Right lung (tissue), 10 donors: ENCODE measurements at places on chromosomes 4 and X. TPM values are rescaled to one million over a fixed set of nuclear protein-coding genes. Genes with fewer than 3 reads are reported as not detected.

Gene RAB40A
- 4.1 TPM for polyA plus RNA-seq

GRCh38 chrX:107738768-107739167 lies 36.8 kb downstream of the TSC22D3 start:
- DNase-seq = no peak

DNA sequence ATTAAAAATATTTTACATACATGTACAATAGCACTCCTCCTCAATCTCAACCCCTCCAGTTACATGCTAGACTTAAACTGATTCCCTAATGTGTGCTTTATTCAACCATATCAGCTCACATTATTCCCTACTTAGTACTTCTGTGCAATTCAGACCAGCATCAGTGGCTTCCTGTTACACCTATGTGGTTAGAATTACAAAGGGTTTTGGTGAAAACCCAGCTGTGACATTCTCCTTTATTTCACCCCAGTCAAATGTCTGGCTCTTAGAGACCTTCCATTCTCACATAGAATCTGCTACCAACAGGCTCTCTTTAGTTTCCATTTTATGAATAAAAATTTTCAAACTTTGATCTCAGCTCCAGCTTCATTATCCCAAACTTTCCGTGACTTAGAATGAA lies 85.2 kb upstream of the SLC7A11 start:
- no peak for DNase-seq

DNA sequence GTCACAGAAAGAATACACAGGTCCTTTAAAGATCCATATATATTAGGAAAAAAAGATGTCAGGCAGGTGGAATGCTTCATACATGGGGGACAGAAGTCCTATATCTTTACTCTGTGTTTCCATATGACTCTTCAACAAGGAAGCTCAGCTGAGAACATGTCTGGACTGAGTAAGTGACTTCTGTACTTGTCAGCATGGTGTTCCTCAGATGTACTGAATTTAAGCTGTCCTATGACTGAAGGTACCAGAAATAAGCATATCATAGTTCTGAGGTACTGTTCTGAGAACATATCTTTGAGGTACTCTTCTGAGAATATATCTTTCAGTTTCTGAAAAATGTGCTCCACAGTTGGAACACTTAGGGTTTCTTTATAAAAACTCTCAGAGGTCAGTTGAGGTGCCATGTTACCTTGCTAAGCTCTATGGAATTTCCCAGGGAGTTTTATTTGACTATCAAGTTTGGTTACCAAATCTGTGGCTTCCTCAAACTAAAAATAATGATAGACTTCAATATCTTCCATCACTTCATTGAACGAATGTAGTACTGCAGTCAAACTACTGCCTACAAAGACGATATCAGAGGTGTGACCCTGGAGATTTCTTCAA lies 597.2 kb upstream of the GNPDA2 start:
- DNase-seq = no peak

- no peak for DNase-seq
Measured at GRCh38 chr4:123598331-123598730, 201.7 kb downstream of the SPRY1 start.

GRCh38 chrX:65127842-65128241 lies 151.6 kb upstream of the ZC4H2 start:
- no peak for DNase-seq

DNA sequence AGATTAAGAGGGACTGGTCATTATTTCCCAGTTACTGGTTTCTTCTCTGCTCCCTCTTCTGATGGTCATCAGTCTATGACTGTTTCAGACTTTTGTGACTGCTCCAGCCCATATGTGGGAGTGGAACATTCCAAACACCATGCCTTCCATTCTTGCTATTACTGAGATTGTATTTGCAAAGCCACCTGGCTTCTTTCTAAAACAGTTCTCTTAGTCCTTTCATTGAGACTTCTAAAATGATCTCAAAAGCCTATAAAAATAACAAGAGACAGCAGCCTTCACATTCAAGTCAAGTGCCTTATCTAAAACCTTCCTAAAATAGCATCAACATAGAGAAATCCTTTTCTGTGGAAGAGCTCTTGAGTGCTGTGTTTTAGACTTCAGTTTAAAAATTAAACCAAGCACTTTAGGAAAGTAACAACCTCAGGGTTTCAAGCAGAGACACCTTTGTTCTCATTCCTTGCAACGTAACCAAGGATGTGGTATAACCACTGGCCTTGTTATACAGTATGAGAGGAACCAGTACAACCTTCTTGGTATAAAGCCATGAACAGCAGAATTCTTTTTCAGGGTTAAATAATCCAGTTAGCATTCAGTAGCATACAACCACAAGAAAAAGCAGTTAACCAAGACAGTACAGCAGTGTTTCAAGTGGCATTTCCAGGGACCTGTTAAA lies 97.1 kb downstream of the NFKB1 start:
- DNase-seq = no peak

Gene NXT2
- 21.2 TPM for polyA plus RNA-seq

DNA sequence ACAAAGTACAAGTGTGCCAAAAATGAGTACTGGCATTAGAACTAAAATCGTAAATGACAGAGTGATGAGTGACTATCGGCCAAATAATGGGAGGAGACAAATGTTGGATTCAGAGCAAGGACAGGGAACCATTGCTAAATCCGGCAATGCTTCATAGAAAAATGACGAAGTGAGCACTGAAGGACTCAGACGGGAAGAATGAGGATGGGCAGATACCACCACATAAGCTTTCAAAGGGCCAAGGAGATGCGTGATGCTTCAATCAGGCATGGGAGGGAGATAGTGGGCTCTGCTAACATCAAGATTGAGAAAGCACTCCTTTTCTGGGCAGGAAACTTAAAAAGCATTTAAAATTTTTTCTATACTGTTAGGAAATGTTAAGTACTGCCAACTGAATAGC lies 21.6 kb downstream of the RBBP7 start:
- peak; percentile 24 for DNase-seq

GRCh38 chr4:76535603-76536372 lies 100.8 kb downstream of the SHROOM3 start:
- no peak for DNase-seq

- DNase-seq = no peak
Measured at GRCh38 chr4:1361431-1361830, 14.4 kb downstream of the UVSSA start.

DNA sequence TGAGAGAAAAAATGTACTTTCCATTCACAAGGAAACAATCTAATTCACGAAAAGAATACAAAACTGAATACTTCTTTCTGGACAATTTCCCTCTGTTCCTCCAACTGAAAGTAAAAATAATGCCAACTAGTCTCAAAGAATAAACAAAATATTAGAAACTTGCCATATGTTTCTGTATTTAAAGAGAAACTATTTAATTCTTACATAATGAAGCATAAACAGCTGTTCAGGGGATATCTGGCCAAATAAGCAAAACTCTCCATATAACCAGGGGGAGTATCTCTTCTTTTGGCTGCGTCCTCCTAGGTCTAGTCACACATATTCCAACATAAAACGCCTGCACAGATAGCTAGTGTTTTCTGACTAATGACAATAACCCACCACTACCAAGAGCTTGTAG lies 805 bp downstream of the GATB start:
- DNase-seq = peak; percentile 42

- no peak for DNase-seq
Measured at GRCh38 chr4:107931775-107932321, 499 bp downstream of the CYP2U1 start.

DNA sequence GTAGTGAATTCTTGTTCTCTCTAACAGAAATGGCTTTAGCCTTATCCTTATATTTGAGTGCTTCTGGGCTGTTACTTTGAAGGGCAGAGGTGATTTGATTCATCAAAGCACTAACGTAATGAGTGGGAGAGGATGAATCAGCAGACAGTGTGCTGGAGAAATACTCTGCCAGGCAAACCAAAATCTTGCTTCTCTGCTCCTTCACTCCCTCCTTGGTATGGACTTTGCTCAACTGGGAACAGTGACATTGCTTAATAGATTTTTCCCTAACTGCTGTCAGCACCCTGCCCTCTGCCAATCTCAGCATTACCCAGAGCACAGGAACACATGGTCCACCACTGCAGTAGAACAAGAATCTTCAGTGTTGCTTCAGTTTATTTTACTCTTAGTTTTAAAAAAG lies 56.0 kb downstream of the PDLIM5 start:
- DNase-seq = no peak

GRCh38 chr4:83172371-83172770 lies 57.8 kb upstream of the PLAC8 start:
- DNase-seq = no peak

DNA sequence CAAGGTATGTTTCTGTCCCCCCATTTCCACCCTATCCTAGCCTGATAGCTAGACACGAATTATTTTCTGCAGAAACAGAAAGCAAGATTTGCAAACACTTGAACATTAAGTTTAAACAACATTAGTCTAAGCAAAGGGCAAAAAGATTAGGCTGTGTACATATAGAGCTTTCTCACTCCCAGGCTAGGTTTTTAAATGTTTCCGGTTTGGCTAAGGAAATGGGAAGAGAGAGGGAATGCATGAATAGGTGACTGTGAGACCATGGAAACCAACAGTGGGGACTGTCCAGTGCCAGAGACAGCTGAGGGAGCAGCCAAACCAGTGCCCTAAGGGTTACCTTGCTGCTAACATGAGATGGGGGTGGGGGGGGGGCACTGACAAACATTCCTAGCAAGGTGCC lies 242.7 kb downstream of the SCFD2 start:
- DNase-seq = no peak

GRCh38 chr4:40305328-40306170 lies 29.6 kb upstream of the CHRNA9 start:
- DNase-seq = no peak

Gene C4orf50
- 0.03 TPM for polyA plus RNA-seq

DNA sequence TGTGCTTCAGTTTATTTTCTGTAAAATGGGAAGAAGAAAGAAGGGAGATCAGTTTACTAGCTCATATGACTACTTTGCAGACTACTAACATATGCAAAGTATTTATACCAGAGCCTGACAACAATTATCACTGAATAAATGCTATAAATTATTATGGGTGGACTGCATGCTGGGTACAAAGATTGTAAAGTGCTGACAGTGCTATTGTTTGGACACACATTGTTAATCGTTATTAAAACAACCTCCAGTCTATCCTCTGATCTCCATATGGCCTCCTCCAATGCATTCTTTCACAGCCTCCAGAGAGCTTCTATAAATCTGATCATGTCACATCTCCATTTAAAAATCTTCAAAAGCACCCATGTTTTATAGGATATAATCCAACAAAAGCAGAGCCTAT lies 90.1 kb upstream of the HS3ST1 start:
- DNase-seq = no peak

DNA sequence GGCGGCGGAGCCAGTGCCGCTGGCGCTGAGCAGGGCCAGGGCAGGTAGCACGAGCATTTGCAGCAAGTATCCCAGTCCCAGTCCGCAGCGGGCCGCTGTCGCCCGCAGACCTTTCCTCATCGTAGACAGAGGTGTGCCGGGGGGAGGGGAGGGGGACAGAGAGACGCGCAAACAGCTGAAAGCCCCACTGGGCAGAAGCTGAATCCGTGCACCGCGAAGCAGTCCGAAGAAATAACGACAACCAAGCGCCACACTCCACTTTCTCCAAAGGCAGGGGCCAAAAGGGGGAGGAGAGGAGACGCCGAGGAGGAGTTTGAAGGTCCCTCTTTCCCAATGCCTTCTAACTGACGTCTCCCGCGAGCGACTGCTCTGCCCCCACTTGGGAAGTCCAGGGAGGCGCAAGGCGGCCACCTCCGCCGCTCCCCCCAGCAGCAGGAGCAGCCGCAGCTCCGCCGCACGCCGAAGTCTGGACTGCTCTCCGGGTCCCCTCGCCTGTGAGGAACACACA lies at the start of gene UNC5C:
Gene UNC5C, minus strand, starts transcription at position 236 of the 508 bp plus-strand sequence.
- DNase-seq = peak; percentile 91

DNA sequence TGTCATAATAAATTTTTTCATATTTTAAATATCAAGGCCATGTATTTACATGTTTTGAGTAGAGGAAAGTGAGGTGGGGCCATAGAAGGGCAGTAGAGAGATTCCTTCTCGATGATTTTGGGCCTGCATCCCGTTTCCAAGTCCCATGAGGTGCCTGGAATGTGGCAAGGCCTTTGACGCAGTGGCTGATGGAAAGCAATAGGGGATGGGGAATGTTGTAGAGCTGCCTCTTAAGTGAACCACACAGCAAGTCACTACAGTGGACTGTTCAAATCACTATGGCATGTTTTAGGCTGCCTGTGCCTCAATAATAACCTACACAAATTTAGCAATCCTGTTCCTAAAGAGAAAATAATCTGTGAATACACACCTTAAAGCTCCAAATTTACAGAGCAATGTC lies 48.3 kb downstream of the ANXA5 start:
- DNase-seq = no peak

DNA sequence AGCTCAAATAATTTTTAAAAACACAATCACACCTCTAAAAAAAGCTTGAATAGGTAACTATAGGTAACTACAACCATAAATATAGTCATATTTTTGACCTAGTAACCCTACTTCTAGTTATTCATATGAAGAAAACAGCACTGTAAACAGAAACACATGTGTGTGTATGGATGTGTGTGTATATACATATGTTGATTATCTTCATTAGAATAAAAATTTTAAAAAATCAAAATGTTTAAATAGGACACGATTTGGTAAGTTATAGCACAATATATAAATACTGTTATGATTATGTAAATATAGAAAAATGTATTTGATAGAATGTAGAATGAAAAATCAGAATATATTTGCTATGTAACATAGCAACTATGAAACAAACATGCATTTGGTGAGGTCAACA lies 258.1 kb upstream of the GK2 start:
- no peak for DNase-seq

Gene APELA
- polyA plus RNA-seq = 0.19 TPM

DNA sequence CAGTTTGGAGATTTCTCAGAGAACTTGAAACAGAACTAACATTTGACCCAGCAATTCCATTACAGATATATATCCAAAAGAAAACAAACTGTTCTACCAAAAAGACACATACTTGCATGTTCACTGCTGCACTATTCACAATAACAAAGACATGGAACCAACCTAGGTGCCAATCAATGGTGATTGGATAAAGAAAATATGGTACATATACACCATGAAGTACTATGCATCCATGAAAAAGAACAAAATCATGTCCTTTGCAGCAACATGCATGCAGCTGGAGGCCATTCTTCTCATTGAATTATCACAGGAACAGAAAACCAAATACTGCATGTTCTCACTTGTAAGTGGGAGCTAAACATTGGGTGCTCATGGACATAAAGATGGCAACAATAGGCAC lies 47.6 kb upstream of the LNX1 start:
- DNase-seq = no peak

Gene SYP
- 3.5 TPM for polyA plus RNA-seq

- no peak for DNase-seq
Measured at GRCh38 chr4:24235618-24236017, 345.8 kb upstream of the PPARGC1A start.

DNA sequence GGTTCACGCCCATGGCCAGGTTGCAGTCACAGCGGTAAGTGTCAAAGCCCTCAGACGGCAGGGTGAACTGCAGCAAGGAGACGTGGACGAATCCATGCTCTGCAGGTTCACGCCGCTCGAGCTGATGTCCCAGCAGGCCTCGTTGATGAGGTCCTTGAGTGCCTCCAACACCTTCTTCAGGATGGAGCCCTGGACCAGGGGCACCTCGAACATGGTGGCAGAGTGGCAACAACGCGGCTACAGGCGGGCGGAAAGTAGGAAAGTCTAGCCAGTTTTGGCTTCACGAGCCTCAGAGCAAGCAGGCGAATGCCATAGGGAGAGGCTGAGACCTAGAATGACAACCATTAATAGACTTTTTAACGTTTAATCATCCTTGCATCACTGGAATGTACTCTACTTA lies 485.9 kb downstream of the ZNF674 start:
- no peak for DNase-seq
